Stimulated activated CD4-positive, alpha-beta T cell treated with anti-CD3 and anti-CD28 coated beads, TNF-alpha, amount 100 ng/mL, for 4 hours (primary cell): ENCODE measurements at places on chromosomes 1 and 21.

GRCh38 chr21:41604583-41605041, 96.7 kb upstream of the TMPRSS2 start:
- no peak for DNase-seq

- DNase-seq = no peak
Measured at GRCh38 chr1:202221911-202222909, 28.6 kb downstream of the LGR6 start.

GRCh38 chr1:206873603-206874188, 8.3 kb downstream of the IL20 start:
- no peak for DNase-seq

GRCh38 chr21:29524055-29524454, 225.3 kb downstream of the BACH1 start:
- no peak for DNase-seq

DNA sequence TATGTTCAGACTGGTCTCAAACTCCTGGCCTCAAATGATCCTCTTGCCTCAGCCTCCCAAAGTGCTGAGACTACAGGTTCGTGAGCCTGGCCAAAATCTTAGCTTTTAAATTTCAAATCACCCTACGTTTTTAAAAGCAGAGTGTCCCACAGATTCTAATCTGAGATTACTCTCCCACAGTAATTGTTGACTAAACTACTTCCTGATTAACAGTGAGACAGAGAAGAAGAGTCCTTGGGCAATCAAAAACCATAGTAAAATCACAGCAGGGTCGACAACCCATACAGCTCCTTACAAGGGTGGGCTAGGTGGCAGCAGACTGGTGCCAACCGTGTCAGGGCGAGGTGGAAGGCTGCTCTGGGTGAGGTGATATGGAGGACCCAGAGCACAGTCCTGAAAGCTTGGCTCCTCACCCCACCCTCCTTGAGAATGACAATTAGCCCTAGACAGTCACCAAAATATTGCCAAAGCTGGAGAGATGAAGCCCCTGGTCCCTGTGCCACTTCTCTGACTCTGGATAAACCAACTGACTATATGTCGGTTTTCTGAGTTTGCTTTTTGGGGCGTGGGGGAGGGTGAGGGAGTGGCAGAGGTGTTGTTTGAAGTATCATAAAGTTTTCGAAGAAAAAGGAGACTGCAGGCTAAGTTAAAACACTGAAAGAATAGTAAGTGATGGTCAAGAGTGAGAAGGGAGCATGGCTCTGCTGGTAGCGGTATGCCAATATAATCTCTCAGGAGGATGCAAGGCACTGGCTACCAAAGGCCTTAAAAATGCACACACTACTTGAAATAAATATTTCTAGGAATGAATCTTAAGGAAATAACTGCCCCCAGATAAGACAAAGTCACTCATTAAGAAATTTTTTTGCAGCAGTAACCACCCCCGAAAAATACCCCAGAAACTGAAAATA, 86.8 kb downstream of the SLC45A1 start:
- no peak for DNase-seq

GRCh38 chr1:62597281-62597680, at the start of gene ANGPTL3:
TSS of gene ANGPTL3 (plus strand) at chr1:62597520. CDS start at chr1:62597567, 47 bp downstream.
- DNase-seq = no peak

GRCh38 chr1:69511426-69512192, 56.1 kb upstream of the LRRC7 start:
- DNase-seq = no peak
